Prostate gland (tissue), 2 donors: ENCODE measurements at places on chromosomes 2 and 18. TPM values are rescaled to one million over a fixed set of nuclear protein-coding genes. Genes with fewer than 3 reads are reported as not detected.

DNA sequence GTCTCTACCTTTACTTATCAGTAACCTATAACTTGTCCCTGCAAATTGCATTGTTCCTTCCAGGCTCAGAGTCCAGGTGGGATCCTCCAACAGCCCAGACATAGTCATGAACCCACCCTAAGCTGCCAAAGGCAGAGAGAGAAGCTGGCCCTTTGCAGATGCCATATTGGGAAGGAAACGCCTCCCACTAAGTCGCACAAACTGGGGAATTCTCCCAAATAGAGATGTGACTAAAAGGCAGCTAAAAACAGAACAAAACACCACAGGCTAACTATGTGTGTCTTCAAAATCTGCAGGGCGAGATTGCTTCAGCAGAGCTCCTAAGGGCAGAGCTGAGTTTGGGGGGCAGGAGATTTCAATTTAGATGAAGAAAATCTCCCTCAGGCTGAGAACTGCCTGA is 38.5 kb upstream of the SIGLEC15 start:
- DNase-seq = no peak

- peak; percentile 32 for DNase-seq
Observed at GRCh38 chr2:46988733-46989481, 73.3 kb upstream of the MCFD2 start.

- no peak for DNase-seq
Observed at GRCh38 chr18:12726331-12726730, 23.5 kb downstream of the PSMG2 start.

GRCh38 chr2:132549935-132550670 is 119.9 kb downstream of the LYPD1 start:
- no peak for DNase-seq

DPY30 gene
- 36.5 TPM for total RNA-seq

DSC3 gene
- 13.5 TPM for total RNA-seq

- DNase-seq = no peak
Observed at GRCh38 chr18:77124452-77124922, 8.1 kb downstream of the MBP start.

EFR3B gene
- 1.6 TPM for total RNA-seq
